ENCODE measurements at places on chromosomes 13 and 19.

DNA sequence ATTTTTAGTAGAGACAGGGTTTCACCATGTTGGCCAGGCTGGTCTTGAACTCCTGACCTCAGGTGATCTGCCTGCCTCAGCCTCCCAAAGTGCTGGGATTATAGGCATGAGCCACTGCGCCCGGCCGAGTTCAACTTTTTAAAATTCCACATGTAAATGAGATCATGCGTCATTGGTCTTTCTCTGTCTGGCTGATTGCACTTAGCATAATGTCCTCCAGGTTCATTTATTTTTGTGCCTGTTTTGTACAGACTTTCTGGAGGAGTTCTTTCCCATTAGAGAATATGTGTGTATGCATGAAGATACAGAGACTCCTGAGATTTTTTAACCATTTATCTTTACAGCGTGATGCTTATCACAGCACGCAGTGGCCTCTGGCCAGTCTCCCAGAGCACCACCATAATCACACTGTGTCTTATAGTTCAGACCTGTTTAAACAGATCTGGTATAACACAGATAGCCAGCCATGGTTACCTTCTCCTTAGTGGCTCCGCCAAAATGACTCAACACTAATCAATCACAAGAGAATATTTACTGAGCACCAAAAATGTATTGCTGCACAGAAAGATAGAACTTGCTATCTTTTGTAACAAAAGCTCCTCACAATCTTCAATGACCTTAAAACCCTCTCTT, 11.4 kb upstream of the STARD13 start:
- DNase-seq: no peak

DNA sequence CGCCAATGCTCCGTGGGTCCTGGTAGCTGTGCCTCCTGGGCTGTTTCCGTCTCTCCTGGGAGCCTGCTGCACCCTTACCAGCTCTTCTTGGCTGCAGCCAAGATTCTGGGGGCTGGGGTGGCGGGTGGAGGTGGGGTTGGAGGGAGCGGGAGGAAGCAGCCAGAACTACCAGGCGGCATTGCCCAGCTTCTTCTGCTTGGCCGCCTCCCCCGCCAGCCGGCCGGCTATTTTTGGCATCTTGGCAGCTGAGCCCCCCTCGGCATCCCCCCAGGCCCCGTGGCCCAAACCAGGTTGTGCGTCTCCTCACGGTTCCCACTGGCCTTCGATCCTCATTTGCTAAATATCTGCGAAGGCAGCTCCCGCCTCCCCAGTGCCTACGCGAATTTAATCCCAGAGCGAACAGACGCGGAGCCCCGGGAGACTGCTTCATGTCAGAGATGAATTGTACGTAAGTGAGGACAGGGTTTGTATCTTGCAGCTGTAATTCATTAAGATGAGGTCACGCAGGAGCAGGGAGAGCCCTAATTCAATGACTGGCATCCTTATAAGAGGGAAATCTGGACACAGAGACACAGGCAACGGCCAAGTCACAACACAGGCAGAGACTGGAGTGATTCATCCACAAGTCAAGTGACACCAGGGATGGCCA, 12.8 kb upstream of the PEAK3 start:
- DNase-seq: no peak

DNA sequence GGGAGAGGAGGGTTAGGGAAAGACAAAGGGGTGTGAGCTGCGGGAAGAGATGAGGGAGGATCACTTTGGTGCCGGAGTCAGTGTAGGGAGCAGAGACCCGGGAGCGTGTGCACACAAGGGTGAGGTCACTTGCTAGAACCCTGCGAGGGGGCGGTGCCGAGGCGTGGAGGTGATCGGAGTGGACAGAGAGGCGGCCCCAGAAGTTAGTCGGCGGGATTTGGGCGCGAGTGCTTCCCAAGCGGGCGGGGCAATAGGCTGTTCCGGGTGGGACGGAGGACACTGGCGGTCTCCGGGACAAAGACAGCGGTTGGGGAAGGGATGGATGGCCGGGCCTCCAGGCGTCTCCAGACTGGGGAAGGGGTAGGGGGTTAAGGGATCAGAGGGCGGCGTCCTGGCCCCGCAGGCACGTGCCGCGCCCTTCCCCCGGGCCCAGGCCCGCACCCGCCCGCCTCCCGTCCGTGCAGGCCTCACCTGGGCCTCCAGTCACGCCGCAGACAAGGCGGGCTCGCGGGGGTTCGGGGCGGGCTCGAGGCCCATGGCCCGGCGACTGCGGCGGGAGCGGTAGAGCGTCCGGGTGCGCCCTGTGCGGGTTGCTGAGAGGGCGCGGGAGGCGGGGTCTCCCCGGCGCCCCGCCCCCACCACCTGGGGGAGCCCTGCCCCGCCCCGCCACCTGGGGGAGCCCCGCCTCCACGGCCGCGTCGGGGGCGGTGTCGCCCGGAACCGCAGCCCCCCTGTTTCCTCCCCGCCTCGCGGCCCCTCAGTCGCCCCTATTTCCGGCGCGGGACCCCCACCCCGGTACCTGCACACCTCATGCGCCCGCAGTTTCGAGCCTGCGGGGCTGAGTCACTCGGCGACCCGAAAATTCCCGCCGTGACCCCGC, at the start of gene LPAR2:
Gene LPAR2 (minus strand): TSS at position 600 of the 880 bp plus-strand sequence. CDS start 945 bp downstream, outside the sequence.
- DNase-seq: peak; percentile 74

DNA sequence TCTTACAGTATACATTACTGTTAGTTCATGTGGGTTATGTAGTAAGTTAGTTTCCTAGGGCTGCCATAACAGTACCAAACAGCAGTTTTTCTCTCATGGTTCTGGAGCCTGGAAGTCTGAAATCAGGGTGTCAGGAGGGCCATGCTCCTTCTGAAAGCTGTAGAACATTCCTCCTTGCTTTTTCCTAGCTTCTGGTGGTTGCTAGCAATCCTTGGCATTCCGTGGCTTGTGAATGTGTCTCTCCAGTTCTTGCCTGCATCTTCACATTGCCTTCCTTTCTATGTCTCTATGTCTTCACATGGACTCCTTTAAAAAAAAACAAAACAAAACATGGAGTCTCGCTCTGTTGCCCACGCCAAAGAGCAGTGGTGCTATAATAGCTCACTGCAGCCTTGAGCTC, 95.4 kb downstream of the WDFY2 start:
- no peak for DNase-seq

GRCh38 chr13:102117175-102117831, 284.5 kb downstream of the FGF14 start:
- no peak for DNase-seq

DNA sequence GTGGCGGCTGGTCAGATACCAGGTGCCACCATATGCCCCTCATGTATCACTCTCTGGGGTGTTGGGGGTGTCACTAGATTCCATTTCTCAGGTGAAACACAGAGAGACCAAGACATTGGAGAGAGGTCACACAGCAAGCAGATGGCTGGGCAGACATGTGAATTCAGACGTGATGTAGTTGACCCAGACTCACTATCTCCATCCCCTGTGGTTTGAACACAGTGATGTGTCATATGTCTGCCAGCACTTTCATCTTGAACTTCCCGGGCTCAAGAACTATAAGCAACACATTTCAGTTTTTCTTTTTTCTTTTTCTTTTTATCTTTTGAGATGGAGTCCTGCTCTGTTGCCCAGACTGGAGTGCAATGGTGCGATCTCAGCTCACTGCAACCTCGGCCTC, 16.1 kb upstream of the UPF1 start:
- no peak for DNase-seq

Data from stimulated activated CD4-positive, alpha-beta T cell treated with anti-CD3 and anti-CD28 coated beads, Interleukin-2, amount 100 ng/mL, for 24 hours (primary cell).